ENCODE measurements at places on chromosomes 3 and 15.

GRCh38 chr15:100343251-100343650, 1.5 kb upstream of the ADAMTS17 start:
- no peak for DNase-seq

DNA sequence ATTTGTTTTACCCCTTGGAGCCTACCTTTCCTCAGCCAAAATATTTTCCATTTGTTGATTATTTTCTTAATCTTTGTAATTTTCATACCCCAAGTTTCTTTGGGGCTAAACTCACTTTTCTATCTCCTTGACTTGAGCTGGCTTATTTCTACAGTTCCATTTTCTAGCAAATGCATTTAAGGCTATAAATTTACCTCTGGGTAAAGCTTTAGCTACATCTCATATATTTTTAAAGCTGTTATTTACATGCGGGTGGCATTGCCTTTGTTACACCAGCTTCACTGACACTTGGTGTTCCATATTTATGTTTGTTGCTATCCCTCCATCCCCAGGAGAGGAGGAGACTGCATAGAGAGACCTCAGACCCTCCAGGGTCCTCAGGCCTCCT, 136.3 kb downstream of the NUP210 start:
- DNase-seq, result no peak

DNA sequence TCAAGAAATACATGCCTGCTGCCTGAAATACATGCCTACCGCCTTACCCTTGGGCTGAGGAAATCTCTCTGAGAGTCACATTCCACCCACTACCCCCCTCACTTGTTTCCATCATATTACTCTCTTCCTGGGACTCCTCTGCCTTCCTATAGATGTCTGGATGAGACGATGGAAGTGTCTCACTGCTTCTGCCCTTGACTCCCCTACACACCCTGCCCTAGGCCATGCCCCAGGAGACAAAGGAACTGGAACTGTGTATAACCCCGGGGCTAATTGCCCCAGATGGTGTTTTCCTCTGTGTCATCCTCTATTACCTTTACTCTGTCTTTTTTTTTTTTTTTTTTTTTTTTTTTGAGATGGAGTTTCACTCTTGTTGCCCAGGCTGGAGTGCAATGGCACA, 102.0 kb downstream of the GTPBP8 start:
- DNase-seq, result no peak

DNA sequence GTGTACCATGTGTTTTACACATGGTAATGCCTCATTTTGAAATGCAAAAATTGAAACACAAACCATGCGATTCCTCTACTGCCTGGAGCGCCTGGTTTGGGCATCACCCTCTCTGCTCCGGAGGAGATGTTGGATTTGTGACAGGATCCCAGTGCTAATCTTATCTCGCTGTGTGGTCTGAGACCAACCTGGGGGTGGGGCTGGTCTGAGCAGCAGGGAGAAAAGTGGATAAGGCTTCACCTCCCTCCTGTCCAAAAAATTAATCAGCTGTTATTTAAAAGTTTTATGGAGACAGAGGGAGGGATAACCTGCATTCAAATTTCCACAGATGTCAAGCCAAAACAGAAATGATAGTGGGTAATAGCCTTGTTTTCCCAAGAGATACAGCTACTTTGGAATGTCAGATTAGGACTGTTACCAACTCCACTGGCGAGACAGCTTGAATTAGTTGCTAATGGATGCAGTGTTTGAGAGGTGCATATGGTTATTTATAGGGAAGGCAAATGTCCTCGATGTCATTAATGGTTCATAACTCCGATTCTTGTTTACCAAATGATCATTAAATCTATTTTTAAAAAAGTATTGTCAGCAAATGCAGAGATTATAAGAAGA, 54.0 kb upstream of the SKOR1 start:
- DNase-seq, result no peak

DNA sequence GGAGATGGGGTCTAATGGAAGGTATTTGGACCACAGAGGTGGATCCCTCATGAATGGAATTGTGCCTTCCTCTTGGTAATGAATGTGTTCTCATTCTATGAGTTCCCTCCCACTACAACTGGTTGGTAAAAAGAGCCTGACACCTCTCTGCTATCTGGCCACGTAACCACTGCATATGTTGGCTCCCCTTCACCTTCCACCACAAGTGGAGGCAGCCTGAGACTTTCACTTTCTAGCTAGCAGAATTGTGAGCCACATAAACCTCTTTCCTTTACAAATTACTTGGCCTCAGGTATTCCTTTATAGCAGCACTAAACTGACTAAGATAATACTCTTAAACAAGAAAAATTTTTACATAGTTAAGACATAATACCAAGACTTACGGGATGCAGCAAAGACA, 155.3 kb downstream of the NR1I2 start:
- no peak for DNase-seq

- no peak for DNase-seq
Observed at GRCh38 chr3:20870106-20870899, 684.3 kb upstream of the SGO1 start.

- DNase-seq, result no peak
Observed at GRCh38 chr3:34012102-34012461, 213.7 kb downstream of the PDCD6IP start.
